ENCODE measurements at places on chromosomes 4 and X.

GRCh38 chr4:6561173-6561516 lies 13.8 kb upstream of the MAN2B2 start:
- DNase-seq: no peak

DNA sequence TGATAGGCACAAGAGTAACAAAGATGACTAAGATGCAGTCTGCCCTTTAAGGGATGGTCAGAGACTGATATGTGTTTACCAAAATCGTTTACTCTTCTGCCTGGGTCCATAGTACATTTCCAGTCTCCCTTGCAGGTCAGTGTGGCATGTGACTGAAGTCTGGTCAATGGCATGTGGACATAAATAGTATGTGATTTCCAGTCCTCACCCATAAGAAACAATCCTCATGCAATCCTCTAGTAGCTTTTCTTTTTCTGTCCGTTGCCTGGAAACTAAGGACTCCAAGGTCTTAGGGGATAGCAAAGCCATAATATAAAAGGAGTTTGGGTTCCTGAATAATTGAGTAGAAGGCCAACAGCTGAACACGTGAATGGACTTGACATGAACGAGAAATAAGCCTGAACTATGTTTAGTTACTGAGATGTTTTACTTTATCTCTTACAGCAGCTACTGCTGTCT lies 1.1 kb downstream of the SLC9B2 start:
- DNase-seq: no peak

- DNase-seq: peak; percentile 90
Measured at GRCh38 chr4:184343502-184344177, 126.0 kb upstream of the ENPP6 start.

DNA sequence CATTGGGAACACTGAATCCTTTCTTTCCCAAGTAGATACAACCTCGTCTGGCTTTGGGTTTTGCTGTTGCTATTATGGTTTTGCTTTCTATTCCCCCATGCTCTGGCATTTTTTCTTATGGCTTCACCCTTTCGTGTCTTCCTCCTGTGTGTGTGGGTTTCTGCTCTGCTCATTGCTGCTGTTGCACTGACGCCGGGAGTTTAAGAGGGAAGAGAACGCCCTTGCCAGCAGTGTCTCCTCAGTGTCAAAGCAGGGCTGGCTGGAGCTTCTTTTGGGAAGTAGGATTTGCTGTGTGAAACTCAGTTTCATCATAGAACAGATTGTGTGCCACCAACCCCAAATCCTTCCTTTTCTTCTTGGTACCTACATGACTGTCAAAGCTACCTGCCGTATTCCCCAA lies 63.7 kb downstream of the CLDN22 start:
- no peak for DNase-seq

DNA sequence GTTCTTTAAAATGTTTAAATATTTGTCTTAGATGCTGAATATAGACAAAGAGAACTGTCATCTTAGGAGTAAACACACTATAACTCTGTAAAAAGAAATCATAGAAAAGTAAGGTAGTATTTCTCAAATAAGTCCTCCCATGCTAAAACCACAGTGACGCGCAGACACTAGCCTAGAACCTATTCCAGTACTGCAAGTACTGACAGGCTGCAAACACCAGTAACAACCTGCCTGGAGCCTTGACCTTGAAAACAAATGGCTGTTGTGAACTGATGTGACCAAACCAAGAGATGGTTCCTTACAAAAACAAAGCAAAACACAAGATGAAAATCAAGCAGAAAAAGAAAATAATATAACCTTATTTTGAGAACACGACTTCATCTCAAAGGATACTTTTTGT lies 8.5 kb downstream of the TIFA start:
- DNase-seq: no peak

DNA sequence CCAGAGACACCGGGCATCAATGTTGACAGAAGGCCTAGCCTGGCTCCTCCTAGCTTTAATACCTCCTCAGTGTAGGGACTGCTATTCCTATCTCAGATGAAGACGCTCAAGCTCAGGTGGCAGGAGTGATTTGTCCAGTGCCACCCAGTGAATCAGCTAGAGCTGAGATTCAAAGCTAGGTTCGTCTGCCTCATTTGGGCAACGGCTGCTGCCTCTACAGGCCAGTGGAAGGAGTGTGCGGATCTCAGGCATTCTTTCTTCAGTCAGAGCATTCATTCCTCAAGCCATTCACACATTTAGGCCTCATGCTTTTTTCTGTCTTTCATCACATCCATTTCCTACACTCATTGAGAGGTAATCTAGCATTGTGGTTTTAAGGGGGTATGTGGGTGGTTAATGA lies 7.3 kb downstream of the TSR2 start:
- no peak for DNase-seq

DNA sequence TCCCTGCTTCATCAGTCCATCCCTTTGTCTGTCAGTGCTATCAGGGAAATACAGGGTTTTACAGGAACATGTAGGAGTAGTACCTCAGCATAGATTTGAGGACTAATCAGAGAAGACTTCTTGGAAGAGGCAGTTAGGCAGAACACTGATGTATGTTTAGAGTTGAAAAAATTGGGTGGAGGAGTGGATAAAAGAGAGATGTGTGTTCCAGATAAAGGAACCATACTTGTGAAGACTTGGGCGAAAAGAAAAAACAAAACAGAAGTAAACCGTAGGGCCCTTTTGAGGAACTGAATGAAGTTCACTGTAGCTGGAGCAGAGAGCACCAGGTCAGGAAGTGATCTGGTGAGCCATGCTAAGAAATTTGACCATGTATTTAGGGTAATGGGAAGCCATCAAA lies 32.3 kb downstream of the AFF1 start:
- DNase-seq: no peak

GRCh38 chr4:33386764-33387163 lies 2666.6 kb downstream of the PCDH7 start:
- no peak for DNase-seq

DNA sequence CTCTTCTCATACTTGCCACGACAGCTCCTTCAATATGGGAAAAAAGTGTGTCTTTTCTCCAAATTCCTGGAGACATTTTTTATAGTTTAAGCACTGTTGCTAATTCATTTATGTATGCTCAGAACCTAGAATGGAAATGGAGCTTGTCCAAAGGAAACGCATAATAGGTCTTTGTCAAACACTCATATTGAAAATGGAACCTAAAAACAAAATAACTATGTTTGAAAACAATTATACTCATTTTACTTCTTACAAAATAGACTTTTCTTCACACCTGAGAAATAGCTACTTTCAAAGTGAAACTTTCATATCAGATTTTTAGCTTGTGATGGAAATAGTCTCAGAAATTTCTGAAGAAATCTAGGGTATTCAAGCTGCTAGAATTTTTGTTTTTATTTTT lies 529.7 kb upstream of the BOD1L1 start:
- no peak for DNase-seq

- no peak for DNase-seq
Measured at GRCh38 chr4:19262467-19262866, 989.2 kb upstream of the SLIT2 start.

GRCh38 chrX:96685210-96686099 lies 813 bp downstream of the DIAPH2 start:
- peak; percentile 80 for DNase-seq

DNA sequence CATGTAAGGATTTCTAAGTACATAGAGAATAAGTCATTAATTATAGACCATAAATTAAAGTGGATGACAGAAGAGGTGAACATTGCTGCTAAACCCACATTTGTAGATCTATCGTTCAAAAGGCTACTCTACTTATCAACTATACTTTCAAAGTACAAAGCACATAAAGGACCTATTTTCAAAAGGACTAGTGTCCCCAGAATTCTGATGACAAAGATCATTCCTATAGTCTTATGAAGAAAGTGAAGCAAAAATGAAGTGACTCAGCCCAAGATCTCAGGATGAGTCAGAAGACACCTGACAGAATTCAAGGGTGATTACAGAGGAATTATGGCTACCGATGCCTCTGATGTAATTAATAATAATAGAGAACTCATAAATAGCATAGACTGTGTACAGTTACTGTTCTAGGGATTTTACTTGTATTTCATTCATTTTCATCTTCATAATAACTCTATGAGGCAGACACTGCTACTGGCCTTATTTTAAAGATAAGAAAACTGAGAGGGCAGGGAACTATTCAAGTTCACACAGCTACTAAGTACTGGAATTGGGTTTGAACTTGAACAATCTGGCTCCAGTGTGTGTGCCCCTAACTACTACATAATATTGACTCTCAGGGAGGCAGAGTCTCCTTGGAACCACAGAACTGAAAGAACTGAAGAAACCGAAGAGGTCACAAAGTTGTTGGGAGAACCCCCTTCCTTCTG lies 17.1 kb downstream of the USP46 start:
- DNase-seq: no peak

DNA sequence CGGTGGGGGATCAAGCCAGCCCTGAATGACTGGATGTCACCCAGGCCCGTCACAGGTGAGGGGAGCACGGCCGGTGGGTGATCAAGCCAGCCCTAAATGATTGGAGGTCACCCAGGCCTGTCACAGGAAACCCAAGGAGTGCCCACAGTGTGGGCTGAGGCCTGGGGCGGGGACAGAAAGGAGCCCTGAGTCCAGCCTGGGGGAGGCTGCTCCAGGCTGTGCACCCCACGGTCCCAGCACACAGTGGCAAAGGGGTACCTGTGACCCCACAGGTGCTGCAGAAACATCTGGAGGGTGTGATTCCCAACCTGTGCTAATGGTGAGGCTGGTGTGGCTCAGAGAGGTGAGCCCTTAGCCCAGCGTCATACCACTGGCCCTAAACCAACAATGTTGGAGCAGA lies 6.2 kb upstream of the CPLX1 start:
- peak; percentile 63 for DNase-seq

- no peak for DNase-seq
Measured at GRCh38 chr4:142556570-142557238, 289.4 kb downstream of the INPP4B start.
